ENCODE measurements at places on chromosomes 2 and 18. TPM values are rescaled to one million over a fixed set of nuclear protein-coding genes. Genes with fewer than 3 reads are reported as not detected.

Gene NT5C1B
- not detected for total RNA-seq

Gene TRABD2A
- total RNA-seq, result 219 TPM

Gene RIOK3
- total RNA-seq, result 63.8 TPM

DNA sequence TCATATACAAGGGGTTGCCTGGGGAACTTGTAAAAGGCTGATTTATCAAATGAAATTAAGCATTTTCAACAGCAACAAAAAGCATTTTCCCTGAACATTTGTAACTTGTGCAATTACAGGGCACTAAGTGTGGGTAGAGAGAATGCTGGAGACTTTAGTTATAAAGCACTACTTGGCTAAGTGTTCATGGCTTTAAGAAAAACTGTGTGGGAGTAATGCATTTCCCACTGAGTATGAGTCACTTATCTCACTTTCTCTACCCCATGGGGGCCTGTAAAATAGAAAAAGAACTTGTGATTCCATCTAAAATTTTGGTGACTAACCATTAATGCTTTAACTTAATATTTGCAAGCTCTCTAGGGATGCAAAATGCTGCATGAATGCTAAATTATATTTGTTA, 193.4 kb downstream of the CCDC102B start:
- no peaks in the 10 kb centered on the region for H3K4me1 ChIP-seq
- no peak overlapping the region for H3K27ac ChIP-seq
- H3K4me3 ChIP-seq, result no peak overlapping the region
- no peak for DNase-seq
- no peaks in the 10 kb centered on the region for H3K36me3 ChIP-seq
- no peaks in the 10 kb centered on the region for H3K27me3 ChIP-seq

DNA sequence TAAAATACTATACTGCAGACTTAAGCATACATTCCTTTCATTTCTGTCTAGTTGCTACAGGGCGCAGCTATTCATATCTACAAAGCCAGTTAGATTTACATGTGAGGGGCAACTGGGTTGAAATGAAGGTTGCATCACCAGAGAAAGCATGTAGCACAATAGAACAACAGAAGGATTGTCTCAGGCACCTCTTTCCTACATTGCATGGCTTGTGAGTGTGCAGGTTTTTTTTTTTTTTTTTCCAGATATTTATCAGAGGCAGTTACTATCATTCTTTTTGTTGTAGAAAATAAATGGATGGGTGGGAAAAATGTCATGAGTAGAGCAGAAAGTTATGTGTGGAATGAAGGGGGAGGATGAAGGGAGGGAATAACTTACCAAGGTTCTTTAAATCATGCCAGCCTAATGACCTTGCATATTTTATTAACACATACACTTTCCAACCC, 86.8 kb downstream of the ERBB4 start:
- H3K27me3 ChIP-seq, result no peaks in the 10 kb centered on the region
- H3K36me3 ChIP-seq, result no peaks in the 10 kb centered on the region
- H3K4me3 ChIP-seq, result no peak overlapping the region
- no peaks in the 10 kb centered on the region for H3K4me1 ChIP-seq
- H3K27ac ChIP-seq, result no peak overlapping the region
- no peak for DNase-seq

- H3K4me1 ChIP-seq, result no peaks in the 10 kb centered on the region
- H3K27ac ChIP-seq, result no peak overlapping the region
- H3K36me3 ChIP-seq, result no peaks in the 10 kb centered on the region
- no peak overlapping the region for H3K4me3 ChIP-seq
- H3K27me3 ChIP-seq, result no peaks in the 10 kb centered on the region
Observed at GRCh38 chr18:58017267-58017666, 26.8 kb upstream of the NEDD4L start.

- no peak overlapping the region for H3K4me3 ChIP-seq
- H3K27me3 ChIP-seq, result no peaks in the 10 kb centered on the region
- H3K27ac ChIP-seq, result peak overlapping the region; percentile 66
- peak; percentile 7 for DNase-seq
- peaks cover 4% of the 10 kb centered on the region for H3K4me1 ChIP-seq
- no peaks in the 10 kb centered on the region for H3K36me3 ChIP-seq
Observed at GRCh38 chr2:147449323-147449991, 395.4 kb upstream of the ACVR2A start.

DNA sequence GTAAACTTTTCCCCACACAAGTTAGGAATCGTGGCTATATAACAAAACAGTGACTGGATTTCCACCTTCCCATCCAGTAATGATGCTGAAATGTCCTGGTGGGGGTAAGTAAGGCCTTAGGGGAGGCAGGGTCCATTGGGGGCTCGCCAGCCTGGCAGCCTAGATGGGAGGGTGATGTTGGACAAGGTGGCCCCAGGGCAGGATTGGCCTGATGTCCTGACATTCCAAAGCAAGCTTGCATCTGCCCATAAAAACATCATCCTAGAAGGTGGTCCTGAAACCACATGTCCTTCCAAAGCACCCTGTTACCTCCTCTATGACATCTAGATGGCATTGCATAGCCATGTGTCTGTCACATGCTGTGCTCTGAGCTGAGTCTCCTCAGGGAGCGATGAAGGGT, 54.1 kb upstream of the RAB6C start:
- no peaks in the 10 kb centered on the region for H3K4me1 ChIP-seq
- no peak for DNase-seq
- no peak overlapping the region for H3K27ac ChIP-seq
- H3K36me3 ChIP-seq, result no peaks in the 10 kb centered on the region

GRCh38 chr2:74693213-74693612, 39.2 kb downstream of the SEMA4F start:
- H3K4me3 ChIP-seq, result no peak overlapping the region
- no peaks in the 10 kb centered on the region for H3K27me3 ChIP-seq
- no peaks in the 10 kb centered on the region for H3K4me1 ChIP-seq
- DNase-seq, result no peak
- no peak overlapping the region for H3K27ac ChIP-seq

- H3K36me3 ChIP-seq, result no peaks in the 10 kb centered on the region
- H3K4me1 ChIP-seq, result no peaks in the 10 kb centered on the region
- no peak for DNase-seq
- H3K4me3 ChIP-seq, result no peak overlapping the region
- no peak overlapping the region for H3K27ac ChIP-seq
Observed at GRCh38 chr18:77777163-77777562, 527.5 kb downstream of the GALR1 start.

DNA sequence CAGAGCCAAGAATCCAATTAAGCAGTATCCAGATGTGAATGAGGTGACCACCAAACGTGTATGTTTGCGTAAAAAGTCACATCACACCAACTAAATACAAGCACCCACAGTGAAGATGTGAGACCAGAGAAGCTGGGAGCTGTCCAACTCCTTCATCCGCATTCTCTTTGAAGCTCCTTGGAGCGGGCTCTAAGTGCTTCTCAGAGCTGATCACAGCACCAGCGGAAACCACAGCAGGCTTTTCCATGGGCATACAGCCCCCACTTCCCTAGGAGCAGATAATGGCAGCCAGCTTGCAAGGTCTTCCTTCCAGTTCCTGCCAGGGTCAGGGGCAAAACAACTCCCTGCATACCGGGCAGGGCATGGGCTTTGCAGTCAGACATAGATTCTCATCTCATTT, 36.4 kb downstream of the REEP1 start:
- no peak overlapping the region for H3K4me3 ChIP-seq
- H3K27me3 ChIP-seq, result no peaks in the 10 kb centered on the region
- no peaks in the 10 kb centered on the region for H3K36me3 ChIP-seq
- no peak for DNase-seq
- H3K4me1 ChIP-seq, result no peaks in the 10 kb centered on the region

- no peak overlapping the region for H3K4me3 ChIP-seq
- DNase-seq, result no peak
Observed at GRCh38 chr18:71293322-71293721, 1004.5 kb downstream of the SOCS6 start.
